Activated CD4-positive, alpha-beta T cell treated with anti-CD3 and anti-CD28 coated beads, Interleukin-2, amount 10 ng/mL, durations not matched to agents 24 days and 14 days (primary cell): ENCODE measurements at places on chromosomes 6 and 20. TPM values are rescaled to one million over a fixed set of nuclear protein-coding genes. Genes with fewer than 3 reads are reported as not detected.

Gene RBCK1
- 128 and 135 TPM in 2 replicates for total RNA-seq

Gene TCF15
- total RNA-seq: 0.12 TPM in 1 of 2 replicates, not detected in the other

Gene AURKA
- 42.3 and 42.6 TPM in 2 replicates for total RNA-seq

Gene PRSS16
- 0.31 TPM in 1 of 2 replicates, not detected in the other for total RNA-seq

DNA sequence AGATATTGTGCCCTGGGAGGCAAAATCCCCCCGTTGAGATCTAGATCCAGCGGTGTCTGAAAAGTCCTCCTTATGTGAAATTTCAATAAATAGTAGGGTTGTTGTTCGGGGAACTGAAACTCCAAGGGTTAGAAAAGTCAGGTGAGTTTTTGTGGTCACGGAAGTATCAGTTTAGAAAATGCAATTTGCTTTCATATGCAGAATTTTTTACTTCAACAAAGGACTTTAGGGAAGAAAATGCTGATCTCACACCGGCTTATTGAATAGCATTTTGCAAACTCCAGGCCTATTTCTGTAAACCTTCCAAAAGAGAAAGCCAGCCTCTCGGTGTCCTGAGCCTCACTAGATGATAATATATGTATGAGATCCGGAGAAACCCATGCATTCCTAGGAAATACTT lies 254.7 kb downstream of the TSHZ2 start:
- DNase-seq: no peak

DNA sequence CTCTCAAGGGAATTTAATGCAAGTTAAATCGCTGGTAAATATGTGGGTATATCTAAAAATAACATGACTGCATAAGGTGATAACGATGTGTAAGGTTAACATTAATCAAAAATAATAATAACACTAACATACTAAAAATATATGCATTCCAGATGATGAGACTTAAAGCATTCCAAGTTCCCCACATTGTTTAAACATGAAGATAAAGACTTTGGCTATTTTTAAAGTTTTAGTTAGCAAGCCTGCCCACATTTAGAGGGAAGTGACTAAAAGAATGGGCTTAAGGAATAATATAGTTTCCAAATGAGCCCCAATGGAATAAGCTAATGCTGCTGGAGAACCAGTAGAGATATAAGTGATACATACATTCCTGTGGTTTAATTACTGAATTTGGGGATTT lies 941.3 kb downstream of the TBC1D32 start:
- no peak for DNase-seq

GRCh38 chr6:40931931-40932330 lies 107.1 kb downstream of the UNC5CL start:
- DNase-seq: no peak

DNA sequence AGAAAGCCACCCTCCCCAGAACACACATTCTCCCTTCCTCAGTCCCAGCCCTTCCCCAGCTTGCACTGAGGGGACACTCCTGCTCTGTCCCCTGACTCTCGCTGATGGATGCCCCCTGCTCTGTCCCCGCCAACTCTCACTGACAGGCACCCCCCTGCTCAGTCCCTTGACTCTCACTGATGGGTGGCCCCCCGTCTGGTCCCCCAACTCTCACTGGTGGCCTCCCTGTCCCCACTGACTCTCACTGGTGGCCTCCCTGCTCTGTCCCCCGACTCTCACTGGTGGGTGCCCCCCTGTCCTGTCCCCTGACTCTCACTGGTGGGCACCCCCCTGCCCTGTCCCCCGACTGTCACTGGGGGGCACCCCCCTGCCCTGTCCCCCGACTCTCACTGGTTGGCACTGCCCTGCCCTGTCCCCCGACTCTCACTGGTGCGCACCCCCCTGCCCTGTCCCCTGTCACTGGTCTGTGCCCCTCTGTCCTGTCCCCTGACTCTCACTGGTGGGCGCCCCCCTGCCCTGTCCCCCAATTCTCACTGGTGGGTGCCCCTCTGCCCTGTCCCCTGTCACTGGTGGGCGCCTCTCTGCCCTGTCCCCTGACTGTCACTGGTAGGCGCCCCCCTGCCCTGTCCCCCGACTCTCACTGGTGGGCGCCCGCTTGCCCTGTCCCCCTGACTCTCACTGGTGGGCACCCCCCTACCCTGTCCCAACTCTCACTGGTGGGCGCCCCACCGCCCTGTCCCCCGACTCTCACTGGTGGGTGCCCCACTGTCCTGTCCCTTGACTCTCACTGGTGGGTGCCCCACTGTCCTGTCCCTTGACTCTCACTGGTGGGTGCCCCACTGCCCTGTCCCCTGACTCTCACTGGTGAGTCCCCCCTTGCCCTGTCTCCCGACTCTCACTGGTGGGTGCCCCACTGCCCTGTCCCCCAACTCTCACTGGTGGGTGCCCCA lies 60.9 kb downstream of the GINS1 start:
- no peak for DNase-seq

GRCh38 chr6:42627674-42628073 lies 63.8 kb downstream of the UBR2 start:
- no peak for DNase-seq

Gene GABRR1
- not detected in 2 replicates for total RNA-seq

DNA sequence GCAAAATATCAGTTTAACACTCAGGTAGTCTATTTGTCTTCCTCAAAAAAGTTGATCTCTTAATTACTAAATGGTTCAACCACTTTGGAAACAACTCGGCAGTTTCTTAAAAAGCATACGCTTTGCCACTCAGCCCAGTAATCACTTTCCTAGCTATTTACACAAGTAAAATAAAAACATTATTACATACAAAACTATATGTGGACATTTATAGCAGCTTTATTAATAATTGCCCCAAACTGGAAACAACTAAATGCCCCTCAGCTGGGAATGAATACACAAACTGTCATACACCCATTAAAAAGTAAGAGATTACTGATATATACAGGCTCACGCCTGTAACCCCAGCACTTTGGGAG lies 7.4 kb downstream of the EEF1A1 start:
- no peak for DNase-seq

DNA sequence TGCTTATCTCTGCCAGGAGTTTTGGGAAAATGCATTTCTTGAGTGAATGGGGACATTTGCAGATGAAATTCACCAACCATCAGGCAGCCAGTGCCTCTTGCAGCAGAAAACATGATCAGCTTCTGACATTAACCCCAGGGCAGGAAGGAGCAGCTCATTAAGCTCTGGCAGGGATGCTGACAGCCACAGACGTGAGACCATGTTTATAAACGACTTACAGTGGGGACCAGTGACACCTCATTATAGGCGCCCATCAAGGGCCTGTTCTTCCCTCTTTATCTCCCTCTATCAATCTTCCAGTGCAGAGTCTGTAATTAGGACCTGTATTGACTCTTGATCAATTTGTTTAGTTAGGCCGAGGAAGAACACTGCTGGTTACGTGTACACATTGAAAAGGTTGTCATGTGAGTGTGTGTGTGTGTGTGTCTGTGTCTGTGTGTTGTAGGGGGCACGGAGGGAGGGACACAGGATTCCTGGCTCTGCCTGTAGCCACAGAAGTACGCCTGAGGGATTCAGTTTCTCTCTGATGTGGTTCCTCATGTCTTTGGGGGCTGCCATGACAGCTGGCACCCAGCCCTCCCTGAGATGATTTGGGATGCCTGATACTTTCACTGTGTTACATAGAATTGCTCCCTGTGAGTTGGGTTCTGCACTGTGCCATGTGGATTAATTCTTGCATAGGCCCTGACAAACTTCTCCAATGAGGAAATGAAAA lies 428.4 kb upstream of the CHD6 start:
- no peak for DNase-seq

GRCh38 chr20:16916165-16916564 lies 168.0 kb downstream of the OTOR start:
- DNase-seq: no peak

Gene GRIK2
- not detected in 2 replicates for total RNA-seq

Gene COL21A1
- total RNA-seq: not detected in 2 replicates

DNA sequence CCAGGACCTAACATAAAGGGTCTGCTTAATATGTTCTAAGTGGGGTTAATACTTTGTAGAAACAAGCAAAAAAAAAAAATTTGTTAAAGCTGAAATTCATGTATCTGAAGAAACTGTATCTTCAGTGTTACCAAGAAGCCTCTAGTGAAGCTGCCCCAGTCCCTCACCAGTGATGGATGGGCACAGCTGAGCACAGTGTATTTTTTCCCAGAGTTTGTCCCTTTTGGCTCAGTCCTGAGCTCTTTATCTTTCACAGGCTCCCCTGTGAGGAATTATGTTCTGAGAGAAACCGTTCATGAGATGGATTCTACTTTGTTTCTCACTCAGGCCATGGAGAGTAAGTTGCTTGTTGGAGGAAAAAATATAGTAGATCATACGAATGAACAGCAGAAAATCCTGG lies 38.4 kb downstream of the KIF3B start:
- DNase-seq: no peak

Gene PAX1
- total RNA-seq: not detected in 2 replicates

Gene MROH8
- total RNA-seq: 0.63 and 1.3 TPM in 2 replicates

DNA sequence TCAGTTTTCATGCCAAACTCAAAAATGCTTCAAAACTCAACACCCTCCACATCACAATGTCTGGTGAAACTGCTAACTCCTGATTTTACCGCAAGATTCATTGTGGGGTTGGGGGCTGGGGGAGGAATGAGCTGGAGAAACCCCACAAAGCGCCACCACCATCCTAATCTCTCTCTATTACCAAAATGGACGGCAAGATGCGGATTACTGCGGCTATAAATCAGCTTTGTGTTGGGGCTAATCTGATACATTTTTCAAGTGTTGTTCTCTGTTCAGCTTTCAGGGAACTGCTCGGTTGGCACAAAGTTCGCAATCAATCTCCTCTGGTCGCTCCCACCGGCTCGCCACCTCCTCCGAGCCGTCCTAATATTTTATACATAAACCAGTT lies 83.7 kb downstream of the TMEM242 start:
- DNase-seq: no peak

- no peak for DNase-seq
These were observed 8.8 kb downstream of the CLDN20 start for GRCh38 chr6:155272353-155273232.

Gene HLA-DRB1
- total RNA-seq: 14.2 and 15.0 TPM in 2 replicates

Gene CDH22
- not detected in 2 replicates for total RNA-seq

- DNase-seq: no peak
These were observed 29.5 kb upstream of the IFNGR1 start for GRCh38 chr6:137248702-137249101.

Gene GNRH2
- 1.7 and 2.7 TPM in 2 replicates for total RNA-seq

GRCh38 chr20:34243377-34243776 lies 2.2 kb downstream of the ASIP start:
- DNase-seq: no peak

GRCh38 chr6:43274916-43275597 lies 23.0 kb upstream of the SLC22A7 start:
- DNase-seq: peak; percentile 78

Gene PRICKLE4
- total RNA-seq: not detected in 2 replicates

GRCh38 chr6:141264101-141264500 lies 868.6 kb upstream of the GJE1 start:
- DNase-seq: no peak

DNA sequence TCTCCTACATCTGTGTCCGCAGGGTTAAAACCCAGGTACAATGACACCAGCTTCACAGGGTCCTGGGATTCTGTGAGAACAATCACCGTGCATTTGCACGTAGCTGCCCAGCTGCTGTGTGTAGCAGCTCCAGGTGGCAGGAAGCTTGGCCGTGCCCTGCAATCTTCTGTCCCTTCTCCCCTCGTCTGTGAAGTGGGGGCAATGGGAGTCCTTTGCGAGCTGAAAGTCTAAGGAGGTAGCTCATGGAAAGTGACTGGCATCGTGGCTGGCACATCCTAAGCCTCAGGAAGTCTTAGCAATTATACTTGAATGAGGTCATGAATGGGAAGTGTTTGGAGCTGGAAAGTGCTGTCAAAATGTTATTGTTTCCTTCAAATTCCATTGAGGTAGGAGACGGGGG lies 137.1 kb downstream of the SMOC2 start:
- DNase-seq: no peak

GRCh38 chr6:42923666-42924065 lies 5.6 kb upstream of the CNPY3 start:
- DNase-seq: no peak
